ENCODE measurements at places on chromosomes 11 and 22.

DNA sequence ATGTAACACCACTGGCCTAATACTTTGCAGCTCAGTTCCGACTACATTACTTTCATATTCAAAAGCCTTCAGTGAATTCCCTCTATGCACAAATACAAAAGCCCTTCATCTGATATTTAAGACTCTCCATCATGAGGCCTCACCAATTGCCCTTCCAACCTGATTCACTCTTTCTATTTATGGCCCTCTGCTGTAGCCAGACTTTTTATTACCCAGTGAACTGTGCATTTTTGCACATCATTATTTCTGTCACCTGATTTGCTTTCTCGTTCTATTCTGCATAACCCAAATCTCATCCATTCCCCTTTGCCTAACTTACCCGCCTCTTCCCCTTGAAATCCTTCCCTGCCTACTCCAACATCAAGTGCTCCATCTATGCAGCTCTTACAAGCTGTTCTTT, 78.3 kb downstream of the BBOX1 start:
- no peaks in the 10 kb centered on the region for H3K27me3 ChIP-seq
- DNase-seq = no peak
- no peak overlapping the region for H3K27ac ChIP-seq
- H3K4me3 ChIP-seq = no peak overlapping the region
- H3K36me3 ChIP-seq = no peaks in the 10 kb centered on the region
- H3K4me1 ChIP-seq = no peaks in the 10 kb centered on the region

- H3K27me3 ChIP-seq = no peaks in the 10 kb centered on the region
- peak; percentile 64 for DNase-seq
- H3K36me3 ChIP-seq = no peaks in the 10 kb centered on the region
- H3K27ac ChIP-seq = peak overlapping the region; percentile 62
- H3K4me3 ChIP-seq = peak overlapping the region; percentile 58
Observed at GRCh38 chr11:34356913-34357700, 703 bp downstream of the ABTB2 start.

- H3K4me1 ChIP-seq = peaks cover 3% of the 10 kb centered on the region
- no peak overlapping the region for H3K27ac ChIP-seq
- DNase-seq = no peak
- H3K27me3 ChIP-seq = no peaks in the 10 kb centered on the region
- no peak overlapping the region for H3K4me3 ChIP-seq
Observed at GRCh38 chr11:122165607-122166371, 49.8 kb upstream of the BLID start.

- peaks cover 8% of the 10 kb centered on the region for H3K36me3 ChIP-seq
- H3K27ac ChIP-seq = no peak overlapping the region
- no peak for DNase-seq
- no peaks in the 10 kb centered on the region for H3K4me1 ChIP-seq
- no peak overlapping the region for H3K4me3 ChIP-seq
Observed at GRCh38 chr22:31695423-31695822, 33.4 kb upstream of the PISD start.

GRCh38 chr22:23820748-23821211, 18.0 kb downstream of the DERL3 start:
- peaks cover 56% of the 10 kb centered on the region for H3K4me1 ChIP-seq
- no peak for DNase-seq
- no peaks in the 10 kb centered on the region for H3K27me3 ChIP-seq
- H3K36me3 ChIP-seq = peaks cover 6% of the 10 kb centered on the region
- no peak overlapping the region for H3K27ac ChIP-seq
- no peak overlapping the region for H3K4me3 ChIP-seq

- H3K36me3 ChIP-seq = no peaks in the 10 kb centered on the region
- H3K27ac ChIP-seq = no peak overlapping the region
- DNase-seq = no peak
- no peak overlapping the region for H3K4me3 ChIP-seq
- H3K4me1 ChIP-seq = no peaks in the 10 kb centered on the region
- H3K27me3 ChIP-seq = peaks cover 19% of the 10 kb centered on the region
Observed at GRCh38 chr22:35172442-35172841, 84.9 kb upstream of the HMGXB4 start.

DNA sequence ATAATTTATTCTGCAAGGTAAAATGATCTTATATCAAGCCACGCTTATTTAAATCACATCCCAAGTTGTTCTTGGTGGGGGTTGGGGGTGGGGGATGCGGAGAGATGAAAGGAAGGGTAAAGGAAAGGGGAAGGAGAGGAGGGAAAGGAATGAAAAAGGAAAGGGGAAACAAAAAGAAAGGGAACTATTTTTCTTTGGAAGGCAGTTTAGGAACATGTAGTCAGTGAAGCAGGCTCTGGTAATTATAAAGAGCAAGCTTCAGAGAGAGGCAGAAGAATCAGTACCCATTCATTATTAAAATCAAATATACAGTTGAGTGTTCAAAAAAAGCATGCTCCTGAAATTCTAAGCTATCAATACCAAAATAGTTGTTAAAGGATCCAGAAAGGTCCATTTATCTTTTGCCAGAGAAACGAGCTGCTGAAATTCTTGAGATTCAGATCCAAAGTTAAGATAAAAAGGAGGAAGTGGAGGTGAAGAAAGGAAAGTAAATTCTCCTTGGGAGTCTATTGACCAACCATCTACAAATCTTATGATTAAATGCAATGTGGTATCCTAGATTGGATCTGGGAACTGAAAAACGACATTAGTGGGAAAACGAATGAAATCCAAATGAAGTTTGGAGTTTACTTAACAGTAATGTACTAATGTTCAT, 107.4 kb downstream of the SGSM3 start:
- no peaks in the 10 kb centered on the region for H3K36me3 ChIP-seq
- no peak overlapping the region for H3K27ac ChIP-seq
- H3K4me3 ChIP-seq = no peak overlapping the region

- H3K4me3 ChIP-seq = no peak overlapping the region
- H3K27me3 ChIP-seq = no peaks in the 10 kb centered on the region
- no peaks in the 10 kb centered on the region for H3K4me1 ChIP-seq
- peak; percentile 40 for DNase-seq
- no peaks in the 10 kb centered on the region for H3K36me3 ChIP-seq
Observed at GRCh38 chr22:46367707-46368191, 32.2 kb downstream of the TRMU start.

DNA sequence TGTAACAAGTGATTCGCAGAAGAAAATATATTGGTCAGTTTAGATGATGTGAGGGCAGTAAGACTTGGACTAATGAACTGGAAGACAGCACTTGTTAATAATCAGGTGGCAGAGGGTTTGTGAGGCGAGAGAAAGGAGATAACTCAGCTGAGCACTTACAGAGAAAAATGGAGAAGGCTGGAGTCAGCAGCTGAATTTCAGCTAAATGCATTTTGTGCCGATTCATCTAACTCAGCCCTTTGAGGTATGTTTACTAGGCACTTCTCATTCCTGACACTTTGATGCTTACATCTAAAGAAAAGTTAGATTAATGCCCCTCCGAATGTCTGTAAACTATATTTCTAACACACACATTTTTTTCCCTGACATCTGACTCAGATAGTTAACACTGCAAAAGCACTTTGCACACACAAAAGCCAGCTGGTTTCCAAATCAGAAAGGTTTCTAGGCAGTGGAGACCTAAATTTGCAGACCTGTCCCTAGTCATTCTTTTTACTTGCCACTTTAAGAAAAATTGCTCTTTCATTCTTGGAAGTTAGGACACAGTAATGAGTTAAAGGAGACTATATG, 859.5 kb upstream of the CCDC90B start:
- no peak overlapping the region for H3K27ac ChIP-seq
- DNase-seq = no peak
- H3K4me1 ChIP-seq = no peaks in the 10 kb centered on the region
- H3K27me3 ChIP-seq = no peaks in the 10 kb centered on the region
- H3K36me3 ChIP-seq = no peaks in the 10 kb centered on the region

GRCh38 chr11:64861227-64861975, 16.9 kb upstream of the CDC42BPG start:
- no peaks in the 10 kb centered on the region for H3K36me3 ChIP-seq
- DNase-seq = no peak
- no peak overlapping the region for H3K4me3 ChIP-seq
- H3K4me1 ChIP-seq = peaks cover 75% of the 10 kb centered on the region
- H3K27ac ChIP-seq = peak overlapping the region; percentile 99
- H3K27me3 ChIP-seq = no peaks in the 10 kb centered on the region

All from heart left ventricle (tissue), 16 donors.